ENCODE measurements at places on chromosomes 13 and 19. TPM values are rescaled to one million over a fixed set of nuclear protein-coding genes. Genes with fewer than 3 reads are reported as not detected.

ZNF470 gene
- total RNA-seq: 3.4 TPM

ZNF439 gene
- 0.34 TPM for total RNA-seq

DIAPH3 gene
- 8.8 TPM for total RNA-seq

LRRC63 gene
- not detected for total RNA-seq

SLC15A1 gene
- total RNA-seq: not detected

KLK7 gene
- total RNA-seq: not detected

ZGLP1 gene
- total RNA-seq: 3.0 TPM

KLK3 gene
- not detected for total RNA-seq

UHRF1 gene
- total RNA-seq: 5.7 TPM

VSTM1 gene
- not detected for total RNA-seq

KLK12 gene
- not detected for total RNA-seq

TTC9B gene
- not detected for total RNA-seq

COL5A3 gene
- 31.9 TPM for total RNA-seq

TNFSF9 gene
- 1.8 TPM for total RNA-seq

LIM2 gene
- not detected for total RNA-seq

IPO5 gene
- total RNA-seq: 141 TPM

RASL11A gene
- 6.1 TPM for total RNA-seq

ACTMAP gene
- total RNA-seq: 5.7 TPM

KLK10 gene
- not detected for total RNA-seq

METTL21C gene
- not detected for total RNA-seq

EID2 gene
- 9.4 TPM for total RNA-seq

GRIK5 gene
- not detected for total RNA-seq

ACP7 gene
- not detected for total RNA-seq

SERTM1 gene
- not detected for total RNA-seq

ZNF681 gene
- total RNA-seq: 0.35 TPM

PBX4 gene
- total RNA-seq: 1.5 TPM

GPR12 gene
- not detected for total RNA-seq

PGLYRP1 gene
- total RNA-seq: not detected

MYADM gene
- total RNA-seq: 40.5 TPM

CAPN12 gene
- not detected for total RNA-seq

SMIM44 gene
- total RNA-seq: not detected

EBI3 gene
- 1.7 TPM for total RNA-seq

MBD3L3 gene
- total RNA-seq: not detected

LILRB5 gene
- total RNA-seq: not detected

SAE1 gene
- 101 TPM for total RNA-seq

CACNG7 gene
- 3.7 TPM for total RNA-seq

LGALS16 gene
- total RNA-seq: not detected

TJP3 gene
- total RNA-seq: not detected

NOVA2 gene
- total RNA-seq: under 0.01 TPM

ICAM5 gene
- 4.2 TPM for total RNA-seq
